ENCODE measurements at places on chromosomes 3 and 15. TPM values are rescaled to one million over a fixed set of nuclear protein-coding genes. Genes with fewer than 3 reads are reported as not detected.

The TGM4 gene
- not detected for total RNA-seq

DNA sequence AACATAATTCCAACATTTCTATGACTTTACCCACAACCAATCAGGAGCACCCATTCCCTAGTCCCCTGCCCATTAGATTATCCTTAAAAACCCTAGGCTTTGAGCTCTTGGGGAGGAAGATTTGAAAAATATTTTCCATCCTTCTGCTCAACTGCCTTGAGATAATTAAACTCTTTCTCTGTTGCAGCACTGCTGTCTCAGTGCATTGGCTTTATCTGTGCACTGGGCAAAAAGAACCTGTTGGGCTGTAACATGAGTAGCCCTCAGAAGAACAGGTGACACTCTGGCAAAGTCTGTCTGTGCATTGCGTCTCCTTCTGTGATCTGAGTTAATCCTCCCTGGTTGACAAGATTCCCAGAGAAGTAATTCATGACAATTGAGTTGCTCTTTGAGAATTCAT is 83.9 kb downstream of the ZMAT3 start:
- DNase-seq, result no peak

DNA sequence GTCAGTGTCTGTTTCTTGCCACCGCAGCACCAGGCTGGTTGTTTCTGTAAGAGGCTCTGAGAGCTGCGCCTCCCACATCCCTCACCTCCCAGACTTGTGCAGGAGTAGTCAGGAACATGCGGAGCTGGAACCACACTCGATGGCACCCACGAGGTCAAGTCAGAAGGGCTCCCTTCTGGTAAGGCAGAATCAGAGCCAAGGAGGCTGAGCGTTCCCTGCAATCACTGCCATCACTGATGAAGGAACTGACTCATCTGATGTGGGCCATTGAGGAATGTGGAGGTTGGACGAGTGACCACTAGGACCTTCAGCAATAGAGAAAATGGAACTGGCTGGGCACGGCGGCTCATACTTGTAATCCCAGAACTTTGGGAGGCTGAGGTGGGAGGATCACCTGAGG is 35.7 kb upstream of the BLM start:
- no peak for DNase-seq

The HHLA2 gene
- 3.3 TPM for total RNA-seq

DNA sequence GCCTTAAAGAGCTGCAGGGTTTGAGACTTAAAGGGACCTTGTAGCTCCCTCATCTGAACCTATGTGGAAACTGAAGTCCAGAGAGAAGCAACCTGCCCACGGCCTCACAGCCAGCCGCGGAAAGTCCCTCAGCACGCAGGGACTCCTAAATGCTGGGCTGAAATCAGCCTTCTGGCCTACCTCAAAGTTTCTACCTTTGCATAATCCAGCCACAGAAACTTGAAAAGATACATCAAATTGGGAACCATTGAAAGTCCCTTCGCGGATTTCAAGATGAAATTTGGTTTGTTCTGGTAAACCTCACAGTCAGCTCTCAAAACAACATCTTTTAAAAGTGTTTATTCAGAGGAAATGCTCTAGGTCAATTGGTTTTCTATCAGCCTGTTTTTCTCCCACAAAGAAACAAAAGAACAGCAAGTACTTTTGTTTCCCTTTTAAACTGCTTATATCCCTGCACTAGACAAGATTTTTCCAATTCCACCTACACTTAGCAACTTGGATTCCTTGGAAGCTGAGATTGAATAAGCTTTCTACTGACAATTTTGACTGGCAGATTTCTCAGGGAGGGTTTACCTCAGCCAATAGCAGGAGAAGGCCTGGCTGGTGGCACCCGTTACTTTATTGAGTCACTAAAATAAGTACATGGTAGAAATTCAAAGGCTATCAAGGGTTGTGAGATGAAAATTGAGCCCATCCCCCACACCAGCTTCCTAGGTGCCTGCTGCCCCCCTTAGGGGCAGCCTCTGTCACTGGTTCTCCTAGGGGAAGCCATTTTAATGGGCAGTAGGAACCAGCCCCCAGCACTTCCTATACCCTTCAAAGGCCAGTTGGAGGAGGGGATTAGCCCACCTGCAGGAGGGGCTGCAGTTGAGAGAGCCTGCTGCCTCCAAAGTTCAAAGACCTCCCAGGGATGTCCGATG is 171.2 kb downstream of the ADAMTS17 start:
- peak; percentile 34 for DNase-seq

- no peak for DNase-seq
These were observed 34.8 kb downstream of the MCCC1 start for GRCh38 chr3:183064475-183064874.

The ENTPD3 gene
- total RNA-seq, result not detected

GRCh38 chr3:172918165-172918564 is 167.6 kb downstream of the ECT2 start:
- DNase-seq, result no peak

The IL16 gene
- total RNA-seq, result 240 TPM

- DNase-seq, result no peak
These were observed 28.2 kb downstream of the DUOX1 start for GRCh38 chr15:45157974-45158373.

DNA sequence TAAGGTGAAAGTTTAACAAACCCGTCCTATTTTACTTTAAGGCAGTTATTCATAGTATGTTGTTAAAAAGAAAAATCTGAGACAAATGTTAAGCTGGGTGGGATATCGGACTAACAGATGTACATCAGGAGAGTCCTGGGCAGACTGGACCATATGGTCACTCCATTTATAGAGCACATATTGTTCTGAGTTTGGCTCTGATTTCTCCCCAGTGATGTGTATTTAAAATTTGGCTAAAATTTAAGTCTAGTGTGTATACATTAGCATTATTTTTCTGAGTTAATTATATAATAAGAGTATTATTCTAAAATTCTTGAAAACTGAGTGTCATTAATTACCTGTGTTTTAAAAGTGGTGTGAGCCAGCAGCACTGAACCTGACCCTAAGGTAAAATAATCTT is 6.1 kb downstream of the GMPS start:
- DNase-seq, result no peak

DNA sequence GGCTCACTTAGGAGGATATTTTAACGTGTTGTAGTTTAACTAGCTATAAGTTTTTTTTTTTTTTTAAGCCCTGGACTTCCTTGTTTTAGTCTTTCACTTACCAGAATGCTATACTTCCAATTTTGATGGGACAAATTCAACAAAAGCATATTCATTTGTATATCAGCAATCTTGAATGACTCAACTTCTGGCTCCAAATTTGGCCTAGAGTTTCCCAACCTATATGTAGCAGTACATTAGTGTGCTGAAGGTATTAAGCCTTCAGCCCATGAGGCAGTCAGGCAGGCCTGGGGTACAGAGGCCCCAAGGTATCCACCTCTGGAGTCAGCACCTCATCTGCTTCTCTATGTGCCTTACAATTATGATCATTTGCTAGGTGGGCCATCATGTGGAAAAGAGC is 5.9 kb downstream of the PBRM1 start:
- no peak for DNase-seq

The NAALADL2 gene
- total RNA-seq, result 0.47 TPM

GRCh38 chr3:106047221-106047620 is 178.4 kb upstream of the CBLB start:
- no peak for DNase-seq

The XCR1 gene
- total RNA-seq, result not detected

The LCMT2 gene
- total RNA-seq, result 12.0 TPM

- no peak for DNase-seq
These were observed 36.2 kb upstream of the CFAP20DC start for GRCh38 chr3:59085976-59086375.

The SIDT1 gene
- 34.8 TPM for total RNA-seq

The LXN gene
- total RNA-seq, result 9.4 TPM

- DNase-seq, result no peak
These were observed 105.0 kb upstream of the GOLGA6L6 start for GRCh38 chr15:20646529-20647142.

DNA sequence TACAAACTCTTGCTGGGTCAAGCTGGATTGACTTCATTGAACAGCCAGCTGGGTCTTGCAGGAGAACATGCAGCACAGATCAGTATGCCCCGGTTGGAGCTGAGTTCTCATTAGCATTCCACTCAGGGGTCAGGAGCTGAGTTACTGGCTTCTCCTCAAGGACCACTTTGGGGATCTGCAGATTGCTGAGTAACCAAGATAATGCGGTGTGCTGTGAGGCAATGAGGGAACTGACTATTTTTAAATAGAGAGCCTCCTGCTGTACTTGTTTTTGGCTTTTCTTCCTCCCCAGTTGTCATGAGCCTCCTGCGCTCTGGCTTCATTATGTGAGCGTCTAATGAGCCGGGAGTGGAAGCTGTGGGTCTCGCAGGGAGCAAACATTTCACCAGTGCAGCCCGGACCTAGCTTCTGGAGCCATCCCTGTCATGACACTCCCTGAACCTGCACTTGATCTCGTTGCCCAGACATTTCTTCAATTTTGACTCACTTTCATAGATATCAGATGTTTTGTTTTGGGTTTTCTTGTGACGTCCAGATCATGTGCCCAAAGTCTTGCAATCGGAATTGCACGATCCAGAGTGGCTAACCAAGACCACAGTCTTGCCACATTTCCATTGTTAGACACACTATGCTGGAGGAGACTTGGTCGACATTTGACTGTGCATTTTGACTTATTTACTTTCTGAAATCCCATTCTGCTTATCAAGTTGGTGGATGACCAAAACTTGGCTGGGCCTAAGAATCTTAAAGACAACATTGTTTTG is 327.2 kb downstream of the LRTM1 start:
- no peak for DNase-seq

DNA sequence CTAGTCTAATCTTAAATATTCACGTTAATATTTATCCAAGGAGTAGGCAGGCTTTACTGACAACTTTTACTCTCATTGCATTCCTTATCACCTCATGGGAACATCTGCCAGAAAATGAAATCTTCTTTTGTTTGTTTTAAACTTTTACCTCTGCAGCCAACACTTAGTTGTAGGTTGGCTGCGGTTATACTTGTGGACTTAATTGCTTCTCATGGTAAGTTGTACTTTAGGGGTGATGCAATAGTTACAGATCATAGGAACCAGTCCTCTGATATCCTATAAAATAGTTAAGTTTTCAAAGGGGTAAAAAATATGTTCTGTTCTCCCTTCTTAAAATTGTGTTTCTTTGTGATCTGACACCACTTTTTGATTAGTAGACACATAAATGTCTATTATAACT is 321.9 kb downstream of the ZPLD1 start:
- no peak for DNase-seq

DNA sequence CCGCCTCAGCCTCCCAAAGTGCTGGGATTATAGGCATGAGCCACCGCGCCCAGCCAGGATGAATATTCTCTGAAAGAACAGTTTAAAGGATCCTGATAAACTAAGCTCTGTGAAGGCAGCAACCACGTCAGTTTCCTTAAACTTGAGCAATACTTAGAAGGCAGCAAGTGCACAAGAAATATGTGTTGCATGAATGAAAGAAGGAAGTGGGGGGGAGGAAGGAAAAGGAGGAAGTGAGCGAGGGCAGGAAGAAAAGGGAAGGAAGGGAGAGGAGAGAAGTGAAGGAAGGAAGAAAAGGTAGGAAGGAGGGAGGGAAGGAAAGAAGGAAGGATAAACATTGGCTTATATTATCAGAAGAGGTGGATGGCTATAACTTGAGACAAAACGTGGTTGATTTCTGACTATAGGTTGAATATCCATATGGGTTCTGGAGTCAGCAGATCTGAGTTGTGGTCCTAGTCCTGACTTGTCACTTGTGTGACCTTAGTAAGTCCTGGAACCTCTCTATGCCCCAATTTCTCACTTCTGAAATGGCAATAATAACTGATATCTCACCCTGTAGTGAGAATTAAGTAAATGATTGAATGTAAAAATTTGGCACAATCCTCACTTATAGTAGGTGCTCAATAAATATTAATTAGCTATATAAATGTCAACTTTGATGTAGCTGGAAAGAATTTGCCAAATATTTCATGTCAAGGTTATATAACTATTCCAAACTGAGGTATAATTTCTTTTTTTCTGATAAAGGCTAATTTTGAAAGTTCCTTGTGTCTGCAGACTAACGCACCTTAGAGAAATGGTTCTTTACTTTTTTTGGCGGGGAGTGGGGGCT is 12.0 kb upstream of the SEMA4B start:
- DNase-seq, result no peak

GRCh38 chr15:68639926-68640600 is 61.3 kb downstream of the CORO2B start:
- no peak for DNase-seq

DNA sequence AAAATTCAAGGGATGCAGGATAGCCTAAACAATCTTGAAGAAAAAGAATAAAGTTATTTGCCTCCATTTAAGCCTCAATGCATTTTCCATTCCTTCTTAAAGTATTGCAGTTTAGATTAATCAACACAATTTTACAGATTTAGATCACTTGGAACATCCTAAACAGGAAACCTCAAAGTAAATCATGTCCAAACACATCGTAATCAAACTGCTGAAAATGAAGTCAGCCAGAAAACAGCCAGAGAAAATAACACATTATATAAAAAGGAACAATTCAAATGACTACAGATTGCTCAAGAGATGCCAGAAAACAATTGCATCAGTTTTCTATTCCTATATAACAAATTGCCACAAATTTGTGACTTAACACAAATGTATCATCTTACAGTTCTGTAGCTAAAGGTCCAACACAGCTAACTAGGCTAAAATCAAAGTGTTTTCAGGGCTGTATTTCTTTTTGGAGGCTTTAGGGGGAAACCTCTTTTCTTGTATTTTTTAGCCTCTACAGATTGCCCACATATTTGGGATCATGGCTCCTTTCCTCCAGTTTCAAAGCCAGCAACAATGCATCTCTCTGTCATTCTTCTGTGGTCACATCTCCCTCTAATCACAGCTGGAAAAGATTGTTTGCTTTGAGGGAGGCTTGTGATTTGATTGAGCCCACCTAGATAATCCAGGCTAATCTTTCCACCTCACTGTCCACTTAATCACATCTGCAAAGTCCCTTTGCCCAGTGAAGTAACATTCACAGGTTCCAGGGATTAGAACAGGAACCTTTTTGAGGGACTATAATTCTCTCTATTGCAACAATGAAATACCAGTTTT is 543.3 kb upstream of the UBE2E2 start:
- no peak for DNase-seq

The BNIP2 gene
- 69.0 TPM for total RNA-seq

DNA sequence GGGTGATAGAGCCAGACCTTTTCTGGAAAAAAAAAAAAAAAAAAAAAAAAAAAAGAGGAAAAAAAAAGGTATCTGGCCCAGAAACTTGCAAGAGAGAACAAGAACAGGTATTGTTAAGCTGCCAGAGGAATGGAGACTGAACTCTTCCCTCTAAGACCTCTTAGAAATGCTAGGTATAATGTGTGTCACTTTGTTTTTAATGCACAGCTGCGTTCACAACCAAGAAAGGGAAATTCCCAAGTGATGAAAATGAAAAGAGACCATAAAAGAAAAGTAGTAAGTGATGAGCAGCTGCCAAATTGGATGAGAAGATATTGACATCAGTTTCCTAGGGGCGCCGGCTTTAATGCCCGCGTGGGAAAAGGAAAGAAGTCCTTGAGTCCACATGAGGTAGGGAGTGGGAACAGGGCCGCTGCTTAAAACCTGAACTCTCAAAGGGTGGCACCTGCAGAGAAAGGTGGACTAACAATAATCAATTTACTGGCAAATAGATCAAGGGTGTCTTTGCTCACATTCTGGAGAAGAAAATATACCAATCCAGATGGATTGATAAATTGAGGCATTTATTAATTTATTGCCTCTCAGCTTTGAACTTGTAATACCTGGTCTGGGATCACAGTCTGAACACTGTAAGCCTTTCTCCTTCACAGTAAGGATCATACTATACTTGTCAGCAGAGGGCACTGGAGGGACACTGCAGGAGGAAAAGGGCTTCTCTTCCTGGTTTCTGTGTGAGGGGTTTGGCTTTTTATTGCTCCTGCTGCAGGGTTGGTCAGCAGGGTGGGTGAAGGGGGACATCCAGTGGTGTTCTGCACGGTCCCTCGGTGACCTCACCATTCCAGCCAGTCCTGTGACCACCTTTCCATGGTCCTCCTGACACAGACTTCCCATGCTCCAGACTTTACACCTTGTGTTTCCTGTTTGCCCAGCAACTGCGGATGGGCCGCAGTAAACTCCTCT is 131.6 kb downstream of the AQP9 start:
- peak; percentile 63 for DNase-seq
